ENCODE measurements at places on chromosomes 16 and 17.

GRCh38 chr17:21517538-21518293 is 141.6 kb downstream of the KCNJ12 start:
- no peak for DNase-seq

DNA sequence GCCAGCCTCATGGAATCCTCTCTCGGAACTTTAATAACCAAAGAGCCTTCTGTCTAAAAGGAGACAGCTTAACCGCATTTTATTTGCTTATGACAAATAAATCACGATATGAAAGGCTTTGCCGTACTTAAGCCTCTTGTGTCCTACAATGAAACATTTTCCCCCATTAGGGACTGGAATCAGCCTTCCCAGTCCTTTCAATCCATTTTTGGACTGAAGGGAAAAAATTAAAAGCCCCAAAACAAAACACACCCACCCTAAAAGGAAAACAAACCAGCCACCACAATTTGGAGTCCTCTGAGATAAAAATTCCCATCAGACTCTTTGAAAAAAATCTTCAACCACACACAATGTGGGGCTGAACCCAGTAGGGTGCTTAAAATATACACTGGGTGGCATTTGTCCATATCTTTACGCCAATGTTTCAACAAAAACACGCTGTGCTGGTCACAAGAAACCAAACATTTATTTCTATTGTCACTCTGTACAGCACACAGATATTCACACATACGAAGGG is 3.0 kb downstream of the HOXB4 start:
- DNase-seq, result peak; percentile 91

DNA sequence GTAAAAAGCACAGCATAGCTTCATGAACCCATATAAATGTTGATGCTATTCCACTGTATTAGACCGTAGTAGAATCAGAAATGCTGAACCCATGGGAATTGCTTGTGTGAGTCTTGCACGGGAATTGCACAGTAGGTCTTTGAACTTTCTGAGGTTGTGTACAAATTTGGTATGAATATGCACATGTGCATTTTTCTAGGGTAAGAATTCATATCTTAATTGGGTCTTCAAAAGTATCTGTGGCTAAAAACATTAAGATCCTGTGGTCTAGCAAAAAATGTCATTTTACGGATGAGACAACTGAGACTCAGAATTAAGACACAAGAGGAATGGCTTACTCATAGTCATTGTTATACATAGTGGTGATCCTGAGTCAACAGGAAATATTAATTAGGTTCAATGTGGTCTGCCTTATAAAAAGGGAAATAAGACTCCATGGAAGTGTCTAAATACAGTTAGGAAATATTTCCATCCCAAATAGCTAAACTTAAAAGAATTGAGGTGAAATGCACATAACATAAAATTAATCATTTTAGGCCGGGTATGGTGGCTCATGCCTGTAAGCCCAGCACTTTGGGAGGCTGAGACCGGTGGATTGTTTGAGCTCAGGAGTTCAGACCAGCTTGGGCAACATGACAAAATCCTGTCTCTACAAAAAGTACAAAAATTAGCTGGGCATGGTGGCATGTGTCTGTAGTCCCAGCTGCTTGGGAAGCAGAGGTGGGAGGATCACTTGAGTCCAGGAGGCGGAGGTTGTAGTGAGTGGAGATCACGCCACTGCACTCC is 22.8 kb downstream of the TAOK1 start:
- DNase-seq, result peak; percentile 90

- DNase-seq, result peak; percentile 74
Measured at GRCh38 chr16:81831722-81832126, 52.6 kb downstream of the PLCG2 start.

- DNase-seq, result no peak
Measured at GRCh38 chr17:82184761-82185160, 27.9 kb downstream of the CCDC57 start.

GRCh38 chr17:40110026-40110845 is 9.8 kb upstream of the NR1D1 start:
- DNase-seq, result no peak

DNA sequence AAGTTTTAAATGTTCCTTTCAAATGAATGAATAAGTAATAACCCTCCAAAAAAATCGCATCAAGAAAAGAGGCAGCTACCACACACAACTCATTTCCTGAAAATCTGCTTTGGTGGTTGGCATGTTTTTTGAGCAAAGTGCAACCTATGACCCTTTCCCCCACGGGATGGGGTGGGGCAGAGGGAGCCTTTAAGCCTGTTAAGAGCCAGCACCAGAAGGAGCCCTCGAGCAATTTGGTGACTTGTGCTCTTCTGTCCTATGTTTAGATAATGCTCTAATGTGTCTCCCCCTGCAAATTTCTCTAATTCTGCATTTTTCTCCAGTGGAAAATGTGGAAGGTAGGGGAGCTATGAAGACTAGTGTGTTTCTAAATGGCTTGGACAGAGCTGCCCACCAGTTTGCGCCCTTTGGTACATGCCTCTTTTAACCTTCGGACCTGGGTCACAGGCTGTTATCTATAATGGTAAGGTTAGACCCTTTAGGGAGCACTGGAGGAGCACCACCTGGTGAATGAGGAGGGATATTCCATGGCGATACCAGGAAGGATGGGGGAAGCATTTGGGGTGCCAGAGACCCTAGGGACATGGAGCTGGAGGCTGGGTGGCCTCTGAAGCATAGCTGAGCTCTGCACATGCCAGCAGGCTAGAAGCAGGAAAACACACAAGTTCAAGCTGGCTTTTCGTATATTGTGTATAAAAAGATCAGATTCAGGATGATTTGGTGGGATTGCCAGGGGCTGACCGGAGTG is 1.6 kb downstream of the PYCARD start:
- DNase-seq, result peak; percentile 31

GRCh38 chr17:17111401-17112393 is 69.4 kb downstream of the MPRIP start:
- DNase-seq, result no peak

DNA sequence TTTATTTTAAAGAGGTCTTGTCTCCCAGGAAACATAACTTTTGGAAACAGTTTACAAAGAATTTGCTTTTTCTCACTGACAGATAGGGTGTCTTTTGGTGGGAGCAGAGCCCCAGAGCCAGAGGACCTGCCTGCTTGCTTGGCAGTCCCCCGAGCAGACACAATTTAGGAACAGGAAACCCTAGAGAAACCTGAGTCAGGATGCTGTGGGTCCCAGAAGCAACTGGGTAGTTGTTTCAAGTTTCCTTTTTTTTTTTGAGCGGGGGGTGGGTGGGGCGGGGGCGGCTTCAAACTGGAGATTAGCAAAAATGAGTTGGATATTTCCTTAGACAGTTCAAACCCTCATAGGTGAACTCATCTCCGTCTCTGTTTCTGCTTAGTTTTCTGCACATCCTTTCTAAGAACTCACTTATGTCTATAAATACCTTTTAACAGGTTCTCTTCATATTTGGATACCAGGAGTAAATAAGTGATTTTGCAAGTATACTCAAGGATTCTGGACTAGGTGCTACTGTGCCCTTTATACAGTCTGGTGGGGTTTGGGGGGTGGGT is 135.1 kb downstream of the PRKCA start:
- DNase-seq, result no peak

DNA sequence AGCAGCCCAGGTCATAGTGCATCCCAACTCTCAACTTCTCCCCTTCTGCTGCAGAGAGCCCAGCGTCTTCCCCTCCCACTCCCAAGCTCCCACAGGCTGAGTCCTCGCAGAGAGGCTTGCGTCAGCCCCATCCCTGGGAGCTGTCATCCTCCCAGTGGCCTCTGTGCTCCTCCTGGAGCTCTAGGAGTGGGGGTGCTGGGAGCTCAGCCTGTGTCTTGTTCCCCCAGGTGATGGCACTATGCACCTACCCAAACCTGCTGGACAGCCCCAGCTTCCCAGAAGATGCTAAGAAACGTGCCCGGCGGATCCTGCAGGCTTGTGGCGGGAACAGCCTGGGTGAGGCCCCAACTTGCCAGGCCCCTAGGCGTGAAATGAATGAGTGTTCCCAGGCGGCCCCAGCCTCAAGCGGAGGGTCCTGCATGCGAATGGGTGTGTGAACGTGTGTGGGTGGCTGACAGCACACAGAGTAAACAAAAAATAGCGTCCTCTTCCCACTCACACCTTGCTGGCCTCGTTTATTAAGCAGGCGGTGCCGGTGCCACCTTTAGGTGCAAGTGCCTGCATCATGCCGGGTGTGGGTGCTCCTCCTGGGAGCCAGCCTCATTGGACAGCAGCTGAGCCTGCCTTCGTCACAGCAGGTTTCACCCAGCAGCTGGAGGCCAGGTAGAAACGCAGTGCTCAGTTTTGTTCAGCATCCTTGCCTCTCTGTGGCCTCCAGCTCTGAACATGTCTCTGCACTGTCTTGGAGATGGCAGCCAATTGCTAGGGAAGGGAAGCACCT is 16.5 kb downstream of the GPT2 start:
- DNase-seq, result no peak

DNA sequence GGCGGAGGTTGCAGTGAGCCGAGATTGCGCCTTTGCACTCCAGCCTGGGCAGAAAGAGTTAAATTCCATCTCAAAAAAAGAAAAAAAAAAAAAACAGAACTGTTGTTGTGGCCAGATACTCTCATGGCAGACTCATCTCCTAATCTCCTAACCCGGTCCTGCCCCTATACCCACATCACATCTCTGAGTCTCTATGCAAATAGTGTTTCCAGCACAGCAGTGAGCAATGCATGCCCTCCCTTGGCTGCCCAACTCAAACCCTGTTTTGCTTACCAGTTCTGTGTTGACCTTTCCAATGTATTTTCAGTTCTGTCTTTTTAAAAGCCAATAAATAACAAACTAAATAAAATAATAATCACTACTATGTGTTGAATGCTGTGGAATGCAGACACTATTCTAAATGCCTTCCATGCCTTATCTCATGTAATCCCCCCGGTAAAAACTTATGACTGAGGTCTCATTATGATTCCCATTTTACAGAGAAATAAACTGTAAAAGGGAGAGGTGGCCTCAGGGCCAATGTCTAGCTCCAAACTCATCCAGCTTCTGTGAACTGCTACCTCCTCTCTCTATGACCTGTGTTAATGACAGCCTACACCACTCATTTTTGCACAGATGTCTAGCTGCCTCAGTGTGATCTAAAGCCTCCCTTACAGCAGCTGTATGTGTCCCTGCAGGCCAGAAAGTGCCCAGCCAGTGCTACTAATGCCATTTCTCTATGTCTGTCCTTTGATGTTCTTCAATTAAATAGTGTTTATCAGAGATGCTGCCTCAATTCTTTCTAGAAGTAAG is 289.8 kb downstream of the HS3ST3B1 start:
- DNase-seq, result no peak

DNA sequence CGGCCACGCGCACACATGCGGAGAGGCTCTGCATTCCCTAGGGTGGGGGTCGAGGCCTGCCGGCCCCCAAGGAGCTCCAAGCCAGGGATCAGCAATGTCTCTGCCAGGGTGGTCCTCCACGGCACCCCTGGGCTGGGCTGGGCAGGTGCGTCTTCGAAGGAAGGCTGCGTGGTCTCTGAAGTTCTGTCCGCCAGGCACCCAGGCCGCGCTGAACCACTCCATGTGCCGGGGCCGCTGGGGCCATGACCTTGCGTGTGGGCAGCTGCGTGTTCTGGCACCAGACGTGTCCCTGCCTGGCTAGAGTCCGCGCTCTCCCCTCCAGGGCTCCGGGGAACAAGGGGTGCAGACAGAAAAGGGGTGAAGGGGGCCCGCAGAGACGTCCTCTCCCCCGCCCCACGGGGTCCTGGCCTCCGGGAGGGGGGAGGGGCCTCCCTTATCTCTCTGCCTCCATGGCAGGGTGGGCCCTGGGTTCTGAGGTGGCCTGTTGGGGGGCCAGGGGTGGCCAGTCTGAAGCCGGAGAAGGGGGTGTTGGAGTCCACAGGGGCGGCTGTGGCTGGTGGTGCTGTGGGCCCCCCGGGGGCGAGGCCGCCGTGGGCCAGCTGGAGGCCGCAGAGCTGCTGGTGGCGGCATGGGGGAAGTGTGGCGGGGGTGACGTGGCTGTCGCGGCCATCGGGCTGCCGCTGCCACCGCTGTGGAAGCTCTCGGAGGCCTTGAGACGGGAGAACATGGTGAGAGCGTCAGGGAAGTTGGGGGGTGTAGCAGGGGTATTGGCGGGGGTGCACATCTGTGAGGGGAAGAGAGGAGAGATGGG is 5.3 kb downstream of the UBALD1 start:
- no peak for DNase-seq

GRCh38 chr16:4090351-4090851 is 25.8 kb downstream of the ADCY9 start:
- DNase-seq, result no peak

GRCh38 chr16:84266451-84266850 is 26.6 kb upstream of the KCNG4 start:
- peak; percentile 49 for DNase-seq

DNA sequence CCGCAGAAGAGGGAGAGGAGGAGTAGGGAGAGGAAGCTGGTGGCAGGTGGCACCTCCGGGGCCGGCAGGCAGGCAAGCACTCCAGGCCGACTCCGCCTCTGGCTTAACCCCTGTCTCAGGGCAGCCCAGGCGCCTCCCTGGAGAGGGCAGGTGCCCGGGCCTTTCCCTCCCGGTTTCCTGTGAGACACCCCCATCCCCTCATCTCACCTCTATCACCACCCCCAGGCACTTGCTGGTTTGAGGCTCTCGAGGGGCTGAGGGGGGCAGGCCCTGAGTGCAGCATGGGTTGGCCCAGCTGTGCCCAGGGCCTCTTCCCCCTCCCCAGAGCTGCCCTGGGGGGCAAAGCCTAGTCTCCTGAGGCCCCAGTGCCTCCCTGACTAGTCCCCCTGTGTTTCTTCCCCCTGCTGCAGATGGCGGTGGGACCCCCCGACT is 6.0 kb downstream of the DOC2A start:
- DNase-seq, result no peak

DNA sequence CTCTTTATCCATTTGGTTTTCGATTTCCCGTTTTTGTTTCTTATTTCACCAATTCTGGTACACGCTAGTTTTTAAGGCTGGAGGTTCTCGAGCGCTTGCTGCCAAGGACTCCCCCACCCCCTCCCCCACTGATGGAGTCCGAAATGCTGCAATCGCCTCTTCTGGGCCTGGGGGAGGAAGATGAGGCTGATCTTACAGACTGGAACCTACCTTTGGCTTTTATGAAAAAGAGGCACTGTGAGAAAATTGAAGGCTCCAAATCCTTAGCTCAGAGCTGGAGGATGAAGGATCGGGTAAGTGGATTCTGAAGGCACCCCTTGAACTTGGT is 825 bp downstream of the RPTOR start:
- no peak for DNase-seq

GRCh38 chr17:60095830-60096229 is 17.1 kb upstream of the HEATR6 start:
- no peak for DNase-seq

- DNase-seq, result no peak
Measured at GRCh38 chr17:34241062-34241461, 14.0 kb upstream of the CCL2 start.
